ENCODE measurements at places on chromosomes 13 and 19.

- DNase-seq = no peak
Observed at GRCh38 chr13:113161433-113161832, 3.0 kb downstream of the PROZ start.

DNA sequence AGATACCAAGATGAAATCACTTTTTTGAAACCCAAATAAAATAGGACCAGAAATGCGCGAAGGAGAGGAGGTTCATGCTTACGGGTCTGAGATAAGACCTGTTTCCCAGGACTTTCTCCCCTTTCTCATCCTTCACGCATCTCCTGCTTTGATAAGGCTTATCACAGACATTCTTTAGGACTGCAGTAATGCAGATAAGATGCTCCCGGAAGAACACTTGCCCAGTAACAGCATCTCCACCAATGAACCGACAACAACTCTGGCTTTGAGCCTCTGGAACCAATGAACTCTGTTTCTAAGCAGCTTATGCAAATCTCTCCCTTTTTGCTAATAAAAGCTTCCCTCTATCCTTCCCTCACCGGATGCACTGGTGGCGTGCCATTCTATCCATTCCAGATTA lies 783.4 kb upstream of the ARGLU1 start:
- no peak for DNase-seq

DNA sequence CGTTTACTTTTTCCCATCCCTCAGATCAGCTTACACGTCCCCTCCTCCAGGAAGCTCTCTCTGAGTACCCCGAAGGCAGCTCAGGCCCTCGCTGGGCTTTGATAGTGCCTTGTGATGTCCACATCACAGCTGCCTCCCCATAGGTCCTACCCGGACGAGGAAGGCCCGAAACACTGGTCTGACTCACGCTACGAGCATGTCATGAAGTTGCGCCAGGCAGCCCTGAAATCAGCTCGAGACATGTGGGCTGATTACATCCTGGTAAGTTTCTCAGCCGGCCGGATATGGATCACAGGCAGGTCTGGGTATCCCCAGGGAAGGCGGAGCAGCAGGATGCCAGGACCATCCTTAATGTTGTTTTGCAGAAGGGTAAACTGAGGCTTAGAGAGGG lies 4.8 kb downstream of the COLGALT1 start:
- no peak for DNase-seq

DNA sequence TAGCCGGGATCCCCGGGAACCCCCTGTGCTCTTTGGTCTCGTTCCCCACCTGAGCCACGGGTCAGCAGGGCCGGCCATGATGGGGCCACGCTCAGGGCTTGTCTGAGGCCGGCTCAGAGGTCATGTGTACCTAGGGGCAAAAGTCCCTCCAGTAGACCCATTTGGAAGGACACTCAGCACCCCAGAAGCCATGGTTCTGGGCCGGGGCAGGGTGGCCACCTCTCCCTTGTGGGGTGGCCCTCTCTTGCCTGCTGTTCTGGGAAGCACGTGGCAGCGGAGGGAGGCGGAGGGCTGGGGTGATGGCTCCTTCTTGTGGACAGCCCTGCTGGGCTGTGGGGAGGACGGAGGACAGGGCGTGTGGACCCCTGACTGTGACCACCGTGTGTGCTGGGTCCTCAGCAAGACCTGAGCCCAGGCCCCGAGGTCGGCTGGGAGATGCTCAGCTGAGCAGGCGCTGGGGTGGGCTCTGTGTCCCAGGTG lies 6.4 kb upstream of the PEAK3 start:
- no peak for DNase-seq

- DNase-seq = no peak
Observed at GRCh38 chr13:109990296-109990695, 203.9 kb upstream of the IRS2 start.

GRCh38 chr19:50909240-50910070 lies 1.7 kb downstream of the KLK4 start:
- peak; percentile 56 for DNase-seq

GRCh38 chr19:11383706-11384048 lies 437 bp downstream of the EPOR start:
- DNase-seq = no peak

DNA sequence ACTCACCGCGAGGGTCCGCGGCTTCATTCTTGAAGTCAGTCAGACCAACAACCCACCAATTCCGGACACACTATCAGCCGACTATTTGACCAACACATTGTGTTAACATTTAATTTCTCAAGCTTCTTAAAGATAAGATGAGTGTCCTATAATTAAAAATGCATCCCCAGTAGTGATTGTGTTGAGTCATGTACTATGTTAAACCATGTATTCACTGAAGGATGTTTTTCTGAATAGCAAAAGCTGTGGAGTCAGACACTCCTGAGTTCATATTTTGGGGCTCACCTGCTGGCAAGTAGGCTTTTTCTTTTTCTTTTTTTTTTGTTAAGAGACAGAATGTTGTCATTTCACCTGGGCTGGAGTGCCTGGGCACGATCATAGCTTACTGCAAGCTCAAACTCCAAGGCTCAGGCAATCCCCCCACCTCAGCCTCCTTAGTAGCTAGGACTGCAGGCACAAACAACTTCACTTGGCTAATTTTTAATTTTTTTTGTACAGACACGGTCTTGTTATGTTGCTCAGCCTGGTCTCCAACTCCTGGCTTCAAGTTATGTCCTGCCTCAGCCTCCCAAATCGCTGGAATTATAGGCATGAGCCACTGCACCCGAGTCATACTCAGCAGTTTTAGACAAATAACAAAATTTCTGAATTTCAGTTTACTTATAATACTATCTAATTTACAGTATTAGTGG lies 606.9 kb downstream of the PCDH9 start:
- no peak for DNase-seq

- DNase-seq = peak; percentile 86
Observed at GRCh38 chr19:12788682-12789097, 2.6 kb upstream of the JUNB start.

- DNase-seq = peak; percentile 56
Observed at GRCh38 chr19:19366434-19367396, 38.8 kb upstream of the GATAD2A start.

DNA sequence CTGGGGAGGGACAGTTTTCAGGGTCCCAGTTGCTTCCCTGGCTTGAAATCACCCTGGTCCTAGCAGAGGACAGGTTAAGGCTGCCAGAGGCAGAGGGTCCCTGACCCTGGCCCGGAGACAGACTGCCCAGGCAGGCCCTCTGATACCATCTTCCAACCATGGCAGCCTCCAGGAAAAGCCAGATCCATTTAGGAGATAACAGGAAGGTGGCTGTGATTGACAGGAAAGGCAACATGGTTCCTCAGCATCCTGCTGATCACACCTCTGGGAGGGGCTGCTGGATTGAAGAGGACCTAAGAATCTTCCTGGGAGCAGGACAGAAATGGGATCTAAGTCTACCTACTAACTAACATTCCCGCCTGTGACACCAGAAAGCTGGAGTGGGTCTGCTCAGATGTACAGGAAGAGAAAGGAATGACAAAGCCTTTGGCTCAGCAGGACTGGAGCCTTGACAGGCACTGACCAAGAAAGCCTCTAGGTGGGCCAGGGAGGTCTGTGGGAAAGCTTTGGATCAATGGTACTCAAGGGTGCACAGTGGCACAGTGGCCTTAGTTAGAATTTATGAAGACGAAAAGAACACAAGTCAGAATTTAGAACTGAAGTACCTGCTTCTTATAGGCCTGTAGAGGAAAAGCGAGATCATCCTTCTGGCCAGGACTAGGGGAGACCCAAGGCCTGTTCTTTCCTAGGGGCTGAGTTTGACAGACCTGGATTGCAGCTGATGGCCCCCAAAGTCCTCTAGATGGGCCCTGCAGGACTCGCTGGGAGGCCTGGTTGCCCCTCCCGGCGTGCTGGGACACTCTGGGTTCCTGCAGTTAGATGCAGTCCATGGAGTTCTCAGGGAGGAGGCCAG lies 2.3 kb upstream of the PRKACA start:
- DNase-seq = no peak

- DNase-seq = no peak
Observed at GRCh38 chr13:101271681-101272245, 144.5 kb downstream of the NALCN start.

GRCh38 chr13:111046590-111047141 lies 68.4 kb upstream of the ARHGEF7 start:
- peak; percentile 67 for DNase-seq

GRCh38 chr13:30654430-30654829 lies 36.7 kb downstream of the USPL1 start:
- no peak for DNase-seq

DNA sequence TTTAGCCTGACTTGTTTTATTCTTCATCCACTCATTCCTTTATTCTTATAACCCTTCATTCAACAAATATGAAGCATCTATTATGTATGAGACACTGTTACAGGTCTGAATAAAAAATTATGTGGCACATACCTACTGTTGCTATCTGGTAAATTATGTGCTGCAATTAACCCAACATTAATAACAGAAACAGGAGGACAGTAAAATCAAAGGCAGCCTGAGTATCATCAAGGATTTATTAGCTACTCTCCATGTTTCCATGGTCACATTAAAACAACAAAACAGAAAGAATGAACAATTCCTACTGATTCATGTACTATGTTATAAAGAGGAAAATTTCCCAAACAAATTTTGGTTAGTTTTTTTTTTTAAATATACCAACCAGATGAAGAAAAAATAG lies 43.9 kb downstream of the RAP2A start:
- DNase-seq = no peak

DNA sequence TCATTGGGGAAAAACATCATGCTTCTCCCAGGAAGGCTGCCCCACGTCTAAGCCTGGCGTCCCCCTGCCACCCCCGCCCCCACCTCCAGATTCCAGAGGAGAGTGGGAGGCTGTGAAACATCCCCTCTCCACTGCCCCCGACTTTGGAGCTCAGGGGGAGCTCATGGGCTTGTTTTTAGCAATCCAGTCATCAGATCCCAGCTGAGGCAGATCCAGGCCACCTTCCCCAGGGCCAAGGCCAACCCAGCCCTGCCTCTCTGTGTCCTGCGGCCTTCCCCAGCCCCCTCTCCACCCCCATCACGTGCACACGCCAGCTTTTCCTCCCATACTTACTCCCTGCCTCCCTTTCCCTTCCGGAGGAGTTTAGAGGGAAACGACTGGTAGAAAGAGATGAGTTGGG lies 38.8 kb downstream of the SHISA2 start:
- DNase-seq = no peak

- DNase-seq = no peak
Observed at GRCh38 chr19:46607448-46607841, 6.3 kb downstream of the CALM3 start.

GRCh38 chr13:98843482-98843877 lies 91.0 kb upstream of the SLC15A1 start:
- DNase-seq = no peak

DNA sequence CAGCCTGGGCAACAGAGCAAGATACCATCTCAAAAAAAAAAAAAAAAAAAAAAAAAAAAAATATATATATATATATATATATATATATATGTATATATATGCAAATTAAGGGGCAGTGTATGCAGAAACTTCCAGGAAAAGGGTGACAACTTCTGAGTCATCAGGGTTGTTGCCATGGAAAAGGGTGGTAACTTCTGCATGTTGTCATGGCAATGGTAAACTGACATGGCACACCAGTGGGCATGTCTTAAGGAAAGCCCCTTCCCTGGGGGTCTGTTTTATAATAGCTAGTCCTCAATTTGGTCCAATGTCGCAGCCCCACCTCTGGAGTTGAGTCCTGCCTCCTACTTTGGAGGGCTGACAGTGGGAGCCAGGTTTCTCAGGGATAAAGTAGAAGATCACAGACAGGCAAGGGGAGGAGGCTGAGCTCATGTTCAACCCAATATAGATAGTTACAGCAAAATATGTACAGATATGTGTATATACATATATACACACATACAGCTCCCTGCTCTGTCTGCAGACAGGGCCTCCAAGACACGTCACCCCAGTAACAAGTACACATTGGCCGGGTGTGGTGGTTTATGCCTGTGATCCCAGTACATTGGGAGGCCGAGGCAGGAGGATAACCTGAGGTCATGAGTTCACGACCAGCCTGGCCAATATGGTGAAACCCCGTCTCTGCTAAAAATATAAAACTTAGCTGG lies 7.2 kb upstream of the FCHO1 start:
- no peak for DNase-seq

DNA sequence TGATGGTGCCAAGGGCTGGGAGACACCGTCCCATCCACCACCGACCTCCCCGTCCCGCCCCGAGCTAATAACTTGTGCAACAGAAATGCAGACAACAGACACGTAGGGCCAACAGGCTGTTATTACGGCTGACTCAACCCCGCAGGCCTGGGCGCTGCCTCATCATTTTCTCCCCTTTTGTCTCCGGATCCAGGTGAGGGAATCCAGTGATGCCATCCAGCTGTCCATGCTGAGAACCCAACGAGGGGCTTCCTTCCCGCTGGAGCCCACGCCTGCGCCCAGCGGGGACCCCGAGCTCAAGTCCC lies 6.4 kb upstream of the DIRAS1 start:
- DNase-seq = no peak

- no peak for DNase-seq
Observed at GRCh38 chr13:43558326-43558725, 228.4 kb downstream of the ENOX1 start.

DNA sequence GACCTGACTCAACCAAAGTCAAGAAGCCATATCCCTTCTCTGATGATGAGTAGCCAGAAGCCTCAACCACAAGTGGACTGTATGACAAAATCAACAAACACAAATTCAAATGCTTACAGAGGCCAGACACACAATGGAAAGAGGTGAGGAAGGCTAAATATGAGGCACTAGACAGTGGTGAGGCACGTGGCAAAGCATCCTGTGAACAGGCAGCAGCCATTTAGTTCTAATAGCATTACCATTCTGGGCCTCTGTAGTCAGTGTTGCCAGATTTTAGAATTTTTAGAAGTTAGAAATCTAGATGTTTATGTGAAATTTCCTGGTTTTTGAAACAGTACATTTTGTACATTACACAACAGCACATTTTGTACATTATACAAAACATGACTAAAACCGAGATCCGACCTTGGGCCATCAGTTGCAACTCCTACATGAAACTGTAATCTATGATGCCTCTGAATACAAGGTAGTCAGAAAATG lies 403.3 kb downstream of the COG6 start:
- no peak for DNase-seq

- DNase-seq = no peak
Observed at GRCh38 chr13:19062019-19062646, 119.5 kb downstream of the TUBA3C start.

- DNase-seq = no peak
Observed at GRCh38 chr19:52748336-52748950, 13.6 kb upstream of the ZNF611 start.

GRCh38 chr13:57346786-57347185 lies 179.8 kb downstream of the PRR20E start:
- DNase-seq = no peak

GRCh38 chr19:2491130-2491801 lies 15.3 kb downstream of the GADD45B start:
- DNase-seq = peak; percentile 56
